ENCODE measurements at places on chromosomes 16 and 17. TPM values are rescaled to one million over a fixed set of nuclear protein-coding genes. Genes with fewer than 3 reads are reported as not detected.

Gene ENPP7
- total RNA-seq, result not detected

Gene GLTPD2
- not detected for total RNA-seq

Gene ITGAD
- not detected for total RNA-seq

Gene SKAP1
- not detected for total RNA-seq

Gene ADAM11
- total RNA-seq, result 0.19 TPM

Gene CA4
- 0.27 TPM for total RNA-seq

Gene TP53TG3C
- not detected for total RNA-seq

Gene PLD2
- total RNA-seq, result 28.0 TPM

Gene PIMREG
- 20.2 TPM for total RNA-seq

Gene SLC4A1
- not detected for total RNA-seq

Gene G6PC1
- not detected for total RNA-seq

Gene ZKSCAN2
- 3.1 TPM for total RNA-seq

Gene PRSS27
- total RNA-seq, result 0.28 TPM

Gene GLIS2
- 1.8 TPM for total RNA-seq

Gene NDEL1
- 44.7 TPM for total RNA-seq

Gene EARS2
- total RNA-seq, result 18.4 TPM

Gene ZFP1
- total RNA-seq, result 9.5 TPM

Gene KRT32
- total RNA-seq, result not detected

Gene CCDC78
- 1.1 TPM for total RNA-seq

Gene UTS2R
- total RNA-seq, result not detected

Gene SOX8
- 0.45 TPM for total RNA-seq

Gene RECQL5
- 20.2 TPM for total RNA-seq

Gene EPX
- not detected for total RNA-seq

Gene FOXN1
- not detected for total RNA-seq

Gene ACSM3
- total RNA-seq, result 0.19 TPM

Gene LITAF
- 0.81 TPM for total RNA-seq

Gene ABCA9
- total RNA-seq, result 2.4 TPM

Gene CHST4
- not detected for total RNA-seq

Gene IRX5
- 0.85 TPM for total RNA-seq

Gene IL21R
- 0.09 TPM for total RNA-seq

Gene TUBB3
- 157 TPM for total RNA-seq

Gene TPSB2
- not detected for total RNA-seq

Gene TBC1D26
- total RNA-seq, result 0.19 TPM

Gene CHAD
- total RNA-seq, result not detected

Gene IL34
- 0.63 TPM for total RNA-seq

Gene PMP22
- total RNA-seq, result 23.0 TPM

Gene CTRB2
- total RNA-seq, result not detected

Gene CD300LF
- total RNA-seq, result not detected

Gene C1QL1
- total RNA-seq, result 0.09 TPM

Gene NDE1
- total RNA-seq, result 33.6 TPM

Gene CCL1
- total RNA-seq, result 0.09 TPM

Gene KDM6B
- 3.5 TPM for total RNA-seq

Gene SLC38A8
- total RNA-seq, result not detected

Gene TLCD3B
- 0.09 TPM for total RNA-seq

Gene CSH1
- total RNA-seq, result not detected

Gene PRRT2
- 0.27 TPM for total RNA-seq

Gene TOX3
- total RNA-seq, result not detected

Gene COPZ2
- total RNA-seq, result 5.3 TPM

Gene CTRB1
- total RNA-seq, result not detected

Gene HEXD
- total RNA-seq, result 11.5 TPM

Gene GUCY2D
- not detected for total RNA-seq

Gene PRSS33
- total RNA-seq, result not detected

Gene TEX14
- under 0.01 TPM for total RNA-seq

Gene C17orf78
- total RNA-seq, result not detected

Gene NPIPA2
- total RNA-seq, result 0.45 TPM

Gene EXOC3L1
- 2.4 TPM for total RNA-seq

Gene MCRIP1
- 175 TPM for total RNA-seq

Gene EFCAB5
- total RNA-seq, result 0.28 TPM

Gene KRTAP2-3
- not detected for total RNA-seq

Gene ORC6
- 7.9 TPM for total RNA-seq
